Kasumi-1 (cell line): ENCODE measurements at places on chromosomes 3 and 15.

DNA sequence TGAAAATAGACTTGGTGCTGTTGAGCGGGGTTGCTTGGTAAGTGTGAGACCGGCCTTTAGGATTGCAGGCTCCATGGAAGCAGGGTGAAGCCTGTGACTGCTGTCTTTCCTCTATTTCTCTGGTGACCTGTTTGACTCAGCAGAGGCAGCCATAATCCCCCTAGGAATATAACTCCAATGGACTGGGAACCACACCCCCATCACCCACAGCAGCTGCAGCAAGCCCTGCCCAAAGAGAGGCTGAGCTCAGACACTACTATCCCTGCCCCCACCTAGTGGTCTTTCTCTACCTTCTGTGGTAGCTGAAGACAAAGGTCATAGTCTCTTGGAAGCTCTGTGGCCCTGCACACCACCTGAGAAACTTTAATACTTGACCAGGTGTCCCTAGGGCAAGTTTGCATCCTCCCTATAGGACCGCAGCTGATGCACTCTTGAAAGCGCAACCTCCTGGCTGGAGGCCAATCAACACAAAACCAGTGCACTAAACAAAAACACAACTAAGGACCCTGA, 133.6 kb upstream of the MRPL3 start:
- no peak for DNase-seq

DNA sequence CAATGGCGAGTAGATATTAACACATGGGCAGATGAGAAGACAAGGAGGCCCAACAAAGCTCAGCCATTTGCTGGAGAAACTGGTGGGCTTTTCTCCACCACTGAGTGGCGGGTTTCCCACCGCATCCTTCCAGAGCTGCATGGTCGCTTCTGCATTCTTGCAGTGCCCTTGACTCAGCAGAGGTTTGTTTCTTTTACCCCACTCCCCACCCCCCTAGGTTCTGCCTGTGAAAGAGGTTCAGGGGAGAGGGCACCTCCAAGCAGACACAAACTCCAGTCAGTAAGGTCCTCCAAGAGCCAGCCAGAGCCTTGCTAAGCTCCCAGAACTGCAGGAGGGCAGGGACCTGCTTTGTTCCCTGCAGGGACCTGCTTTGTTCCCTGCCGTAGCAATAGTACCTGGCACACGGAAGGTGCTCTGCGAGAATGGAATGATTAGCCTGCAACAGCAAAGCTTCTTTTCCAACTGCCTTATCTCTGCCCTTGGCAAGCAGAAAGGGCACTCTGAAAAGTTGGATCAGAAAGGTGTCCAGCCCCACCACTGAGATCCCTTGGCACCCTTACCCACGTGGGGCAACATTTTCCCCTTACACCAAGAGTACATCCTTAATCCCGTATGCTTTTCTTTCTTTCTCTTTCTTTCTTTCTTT, 1.4 kb downstream of the PAQR5 start:
- DNase-seq, result no peak

GRCh38 chr3:157201648-157202278, 41.8 kb upstream of the CCNL1 start:
- peak; percentile 78 for DNase-seq

- DNase-seq, result peak; percentile 92
Measured at GRCh38 chr3:58471025-58471887, 20.6 kb upstream of the KCTD6 start.

DNA sequence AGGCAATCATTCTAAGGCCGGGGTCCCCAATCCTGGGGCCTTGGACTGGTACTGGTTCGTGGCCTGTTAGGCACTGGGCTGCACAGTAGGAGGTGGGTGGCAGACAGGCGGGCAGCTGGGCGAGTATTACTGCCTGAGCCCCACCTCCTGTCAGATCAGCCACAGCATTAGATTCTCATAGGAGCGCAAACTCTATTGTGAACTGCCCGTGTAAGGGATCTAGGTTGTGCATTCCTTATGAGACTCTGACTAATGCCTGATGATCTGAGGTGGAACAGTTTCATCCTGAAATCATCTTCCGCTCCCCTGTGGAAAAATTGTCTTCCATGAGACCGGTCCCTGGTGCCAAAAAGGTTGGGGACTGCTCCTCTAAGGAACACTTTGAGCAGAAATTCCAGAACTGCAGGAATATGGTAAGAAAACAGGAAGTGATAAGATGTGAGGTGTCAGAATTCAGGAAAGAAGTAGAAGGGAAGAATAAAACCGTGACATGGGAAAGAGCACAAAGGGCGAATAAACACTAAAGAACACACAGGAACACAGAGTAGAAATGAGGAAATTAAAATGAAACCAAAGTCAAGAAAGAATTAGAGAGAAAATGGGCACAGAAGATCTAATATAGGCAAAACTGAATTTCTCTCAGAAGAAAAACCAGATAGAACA, 57.6 kb downstream of the PDCD6IP start:
- DNase-seq, result no peak

DNA sequence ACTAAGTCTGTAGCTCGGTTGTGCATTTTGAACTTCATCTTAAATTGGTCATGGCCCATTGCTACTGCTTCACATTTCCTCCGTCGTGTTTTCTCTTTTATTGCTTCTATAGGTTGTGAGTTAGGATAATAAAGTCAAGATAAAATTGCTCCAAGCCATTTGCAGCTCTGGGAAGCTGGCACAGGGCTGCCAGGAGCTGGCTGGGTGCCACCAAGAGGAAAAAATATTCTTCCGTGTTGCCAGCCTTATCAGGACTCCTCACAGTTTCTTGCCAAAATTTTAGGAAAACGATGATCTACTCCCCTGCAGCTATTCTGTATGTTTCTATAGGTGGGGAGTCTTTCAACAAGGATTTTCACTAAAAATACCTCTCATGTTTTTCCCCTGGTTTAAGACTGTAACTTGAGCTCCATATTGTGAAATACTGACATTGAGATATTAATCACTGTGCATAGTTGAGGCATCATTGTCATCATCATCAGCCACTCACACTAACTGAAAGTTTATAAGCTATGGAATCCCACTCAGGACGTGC, 55.4 kb upstream of the PIAS1 start:
- DNase-seq, result no peak
